ENCODE measurements at places on chromosomes 16 and 17.

- peak; percentile 50 for DNase-seq
Measured at GRCh38 chr17:7885367-7886226, 3.0 kb upstream of the CHD3 start.

- no peak for DNase-seq
Measured at GRCh38 chr17:9095390-9095789, 74.1 kb downstream of the NTN1 start.

GRCh38 chr17:67707442-67707841 lies 10.3 kb upstream of the NOL11 start:
- no peak for DNase-seq

GRCh38 chr17:64780096-64781013 lies 118.2 kb upstream of the SMURF2 start:
- peak; percentile 72 for DNase-seq

DNA sequence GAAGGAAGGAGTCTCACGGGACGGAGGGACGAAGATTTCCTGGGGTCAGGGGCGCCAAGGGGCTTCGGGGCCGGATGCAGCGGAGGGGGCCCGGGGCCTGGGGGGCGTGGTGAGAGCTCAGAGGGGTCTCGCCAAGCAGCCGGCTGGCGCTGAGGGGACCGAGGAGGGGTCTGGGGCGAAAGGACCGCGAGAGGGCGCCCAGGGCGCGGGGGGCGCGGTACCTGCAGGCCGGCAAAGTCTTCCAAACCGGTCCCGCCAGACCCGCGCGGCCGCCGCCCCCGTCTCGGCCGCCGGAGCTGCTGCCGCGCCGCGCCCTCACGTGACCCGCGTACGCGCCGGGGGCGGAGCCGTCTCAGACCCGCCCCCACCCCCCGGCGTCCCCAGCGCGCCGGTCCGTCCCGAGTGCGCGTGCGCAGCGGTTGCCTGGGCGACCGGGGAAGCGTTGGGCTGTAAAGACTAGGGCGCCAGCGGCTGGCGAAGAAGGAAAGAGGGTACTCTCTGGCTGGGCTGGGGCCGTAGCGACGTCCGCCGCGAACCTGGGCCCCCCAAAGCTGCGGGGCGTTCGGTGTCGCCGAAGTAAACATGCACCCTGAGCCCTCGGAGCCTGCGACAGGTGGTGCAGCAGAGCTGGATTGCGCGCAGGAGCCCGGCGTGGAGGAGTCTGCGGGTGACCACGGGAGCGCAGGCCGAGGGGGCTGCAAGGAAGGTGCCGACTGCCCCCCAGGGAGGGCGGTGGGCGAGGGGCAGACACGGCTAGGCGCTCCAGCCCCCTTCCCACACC lies at the start of the genes DNAAF1 and HSDL1:
Gene DNAAF1, plus strand, starts transcription at position 450 of the 781 bp plus-strand sequence. Its CDS starts 133 bp downstream, at position 583.
Gene HSDL1, minus strand, starts transcription at position 319 of the 781 bp plus-strand sequence. CDS start 13,856 bp downstream, outside the sequence.
- DNase-seq: peak; percentile 93

DNA sequence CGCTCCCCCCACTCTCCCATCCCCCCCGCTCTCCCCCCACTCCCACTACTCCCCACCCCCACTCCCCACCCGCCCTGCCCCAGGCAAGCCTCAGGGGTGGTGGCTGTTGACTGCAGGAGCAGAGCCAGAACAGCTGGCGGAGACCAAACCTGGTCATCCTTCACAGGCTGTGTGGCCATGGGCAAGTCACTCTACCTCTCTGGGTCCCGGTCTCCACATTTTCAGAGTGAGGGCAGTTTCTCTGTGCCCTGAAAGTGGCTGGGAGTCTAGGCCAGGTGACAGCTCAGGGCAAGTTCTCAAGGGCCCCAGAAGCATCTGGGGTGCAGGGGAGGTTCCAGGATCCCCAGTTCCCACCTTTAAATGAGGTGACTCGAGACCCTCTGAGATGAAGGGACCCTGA lies 15.1 kb upstream of the BAHCC1 start:
- no peak for DNase-seq

Data from GM12892 (cell line).